ENCODE measurements at places on chromosomes 6 and 20.

DNA sequence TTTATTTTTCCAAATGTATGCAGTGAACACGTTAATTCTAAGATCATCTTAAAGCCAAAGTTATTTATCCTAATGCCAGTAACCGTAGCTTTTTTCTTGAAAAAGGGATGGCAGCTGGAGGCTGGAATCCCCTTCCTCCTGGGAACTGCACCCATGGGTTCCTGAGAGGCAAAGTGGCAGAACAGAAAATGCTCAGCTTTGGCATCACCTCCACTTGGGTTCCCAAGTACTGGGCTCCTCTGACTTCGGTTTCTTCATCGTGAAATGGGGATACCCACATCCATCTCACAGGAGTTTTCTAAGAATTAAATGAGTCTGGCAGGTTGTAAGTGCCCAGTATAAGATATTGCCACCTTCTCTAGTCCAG lies 6.2 kb upstream of the DDX43 start:
- no peak for DNase-seq

DNA sequence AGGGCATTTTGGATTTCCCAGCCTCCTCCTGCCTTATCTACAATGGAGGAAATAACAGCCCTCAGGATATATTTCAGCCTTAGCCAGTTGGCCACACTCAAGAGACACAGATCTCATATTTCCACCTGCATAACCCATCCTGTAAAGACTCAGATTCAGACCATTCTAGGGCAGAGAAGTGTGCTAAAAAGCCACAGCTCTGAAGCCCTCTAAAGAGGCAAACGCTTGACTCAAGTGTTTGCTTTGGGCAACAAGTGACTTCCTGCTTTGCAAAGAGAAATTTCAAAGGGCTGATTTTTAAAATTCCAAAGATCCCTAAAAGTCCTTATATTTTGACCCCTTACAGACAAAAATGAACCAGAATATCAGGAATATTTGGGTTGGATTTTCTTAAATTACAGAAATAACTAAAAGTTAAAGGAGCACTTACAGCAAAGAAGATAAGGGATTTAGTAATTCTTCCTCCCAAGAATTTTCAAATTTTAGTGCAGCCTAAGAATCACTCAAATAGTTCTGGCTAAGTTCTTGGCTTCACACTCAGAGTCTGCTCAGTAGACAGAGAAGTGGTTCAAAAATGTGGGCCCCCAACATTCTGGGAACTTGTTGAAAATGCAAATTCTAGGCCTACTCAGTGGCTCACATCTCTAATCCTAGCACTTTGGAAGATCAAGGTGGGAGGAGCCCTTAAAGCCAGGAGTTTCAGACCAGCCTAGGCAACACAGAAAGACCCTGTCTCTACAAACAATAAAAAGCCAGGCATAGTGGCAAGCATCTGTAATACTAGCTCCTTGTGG lies 18.9 kb upstream of the ADGRF5 start:
- no peak for DNase-seq

DNA sequence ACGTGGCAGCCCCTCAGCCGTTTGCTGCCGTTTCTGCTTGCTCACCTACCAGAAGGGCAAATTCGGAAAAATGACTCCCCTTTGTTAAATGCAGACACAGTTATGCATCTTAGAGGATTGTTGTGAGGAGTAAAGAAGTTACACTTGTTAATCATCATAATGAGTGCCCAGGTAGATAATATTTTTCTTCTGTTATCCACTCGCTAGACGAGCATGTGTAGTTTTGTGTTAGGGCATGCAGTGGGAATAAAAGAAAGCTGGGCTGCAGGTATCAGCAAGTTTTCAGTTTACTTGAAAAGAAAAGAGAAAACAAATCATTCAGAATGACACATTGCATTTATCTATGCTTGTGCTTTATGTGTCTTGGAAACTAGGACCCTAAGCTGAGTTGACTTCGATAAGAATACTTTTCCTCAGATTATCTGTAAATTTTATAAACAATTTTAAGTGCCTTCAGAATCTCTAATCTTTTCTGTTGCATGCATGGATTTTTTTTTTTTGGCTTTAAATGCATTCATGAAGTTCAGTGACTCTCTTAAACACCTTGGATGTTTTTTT lies 365.3 kb downstream of the QKI start:
- DNase-seq, result no peak

- no peak for DNase-seq
Observed at GRCh38 chr6:79525272-79526100, 11.7 kb downstream of the LCA5 start.

DNA sequence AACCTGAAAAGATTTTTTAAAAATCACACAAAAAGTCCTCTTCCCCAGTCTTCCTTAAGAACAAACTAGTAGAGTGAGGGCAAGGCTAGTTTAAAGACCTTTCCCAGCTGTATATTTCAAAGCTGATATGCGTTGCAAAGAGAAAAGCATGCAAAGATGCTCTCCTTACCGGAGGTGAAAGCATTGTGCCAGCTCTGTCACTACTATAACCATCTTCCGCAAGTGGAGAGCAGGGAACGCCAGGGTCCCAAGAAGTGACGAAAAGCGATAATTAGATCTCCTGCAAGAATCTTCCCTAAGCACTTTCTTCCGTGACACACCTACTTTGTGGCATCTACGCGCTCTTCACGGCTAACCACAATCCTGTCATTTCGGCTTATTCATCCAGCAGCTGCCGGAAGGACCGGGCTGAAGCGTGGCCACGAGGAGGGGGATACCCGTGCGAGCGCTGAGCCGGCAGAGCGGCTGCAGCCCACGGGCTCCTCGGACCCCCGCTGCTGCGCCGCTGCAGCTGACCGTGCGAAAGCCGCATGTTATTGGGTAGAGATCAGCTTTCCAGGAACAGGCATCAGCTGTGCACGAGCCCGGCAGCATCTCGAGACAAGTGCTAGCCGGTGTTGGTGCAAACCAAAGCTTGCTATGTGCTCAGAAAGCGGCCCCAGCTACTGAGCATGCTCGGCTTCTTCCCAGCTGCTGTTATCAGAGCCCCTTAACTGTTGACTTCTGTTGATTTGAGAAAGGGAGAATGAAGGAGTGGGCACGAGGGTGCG lies 57.2 kb upstream of the ARHGAP18 start:
- peak; percentile 31 for DNase-seq

- no peak for DNase-seq
Observed at GRCh38 chr20:58665606-58666005, 14.5 kb downstream of the STX16 start.

DNA sequence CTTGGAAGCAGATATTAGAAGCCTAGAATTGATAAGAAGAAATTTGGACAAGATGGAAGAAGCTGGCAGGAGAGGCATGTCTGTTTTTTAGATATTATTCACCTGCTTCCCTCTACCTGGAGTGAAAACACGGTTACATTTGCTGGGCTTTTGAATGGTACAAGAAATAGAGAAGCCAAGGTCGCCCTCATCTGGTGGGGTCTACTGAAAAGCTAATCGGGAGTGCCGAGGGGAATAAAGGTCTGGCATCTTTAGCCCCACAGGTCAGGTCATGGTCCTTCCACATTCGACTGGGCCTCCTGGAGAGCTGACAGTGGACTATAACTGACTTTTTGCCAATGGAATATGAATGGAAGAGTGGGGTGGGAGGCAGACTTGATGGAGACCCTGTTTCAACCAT lies 4.6 kb upstream of the C2 start:
- DNase-seq, result peak; percentile 19

GRCh38 chr6:161169035-161169434 lies 104.8 kb downstream of the AGPAT4 start:
- DNase-seq, result peak; percentile 14

DNA sequence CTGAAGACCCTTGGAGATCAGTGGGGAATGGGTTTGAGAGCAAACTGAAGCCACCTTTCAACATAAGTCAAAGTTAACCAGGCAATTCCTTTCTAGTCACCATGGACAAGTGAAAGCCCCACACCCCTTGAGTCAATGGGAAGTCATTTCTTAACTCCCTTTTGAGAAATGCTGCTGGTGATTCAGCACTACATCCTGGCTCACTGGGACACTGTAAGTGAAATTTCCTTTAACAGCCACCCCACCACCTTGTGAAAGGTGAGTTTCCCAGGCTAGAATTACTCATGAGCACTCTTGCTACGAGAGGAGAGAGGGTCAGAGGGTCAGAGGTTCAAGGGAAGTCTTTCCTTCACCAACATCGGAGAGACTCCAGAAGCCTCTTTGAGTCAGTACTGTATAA lies 93.3 kb upstream of the MARCKS start:
- no peak for DNase-seq

DNA sequence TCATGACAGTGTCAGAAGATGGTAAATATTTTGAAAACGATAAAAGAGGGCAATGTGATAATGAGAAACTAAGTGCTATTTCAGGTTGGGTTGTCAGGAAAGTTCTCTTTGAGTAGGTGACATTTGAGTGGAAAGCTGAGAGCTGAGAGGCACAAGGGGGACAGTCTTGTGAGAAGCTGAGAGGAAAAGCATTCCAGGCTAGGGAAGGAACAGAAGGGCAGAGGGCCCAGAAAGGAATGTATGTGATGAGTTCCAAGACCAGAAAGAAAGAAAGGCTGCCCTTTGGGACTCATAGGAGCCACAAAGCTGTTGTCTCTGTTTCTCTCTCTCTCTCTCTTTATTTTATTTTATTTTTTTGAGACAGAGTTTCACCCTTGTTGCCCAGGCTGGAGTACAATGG lies 7.6 kb upstream of the RNF182 start:
- no peak for DNase-seq

DNA sequence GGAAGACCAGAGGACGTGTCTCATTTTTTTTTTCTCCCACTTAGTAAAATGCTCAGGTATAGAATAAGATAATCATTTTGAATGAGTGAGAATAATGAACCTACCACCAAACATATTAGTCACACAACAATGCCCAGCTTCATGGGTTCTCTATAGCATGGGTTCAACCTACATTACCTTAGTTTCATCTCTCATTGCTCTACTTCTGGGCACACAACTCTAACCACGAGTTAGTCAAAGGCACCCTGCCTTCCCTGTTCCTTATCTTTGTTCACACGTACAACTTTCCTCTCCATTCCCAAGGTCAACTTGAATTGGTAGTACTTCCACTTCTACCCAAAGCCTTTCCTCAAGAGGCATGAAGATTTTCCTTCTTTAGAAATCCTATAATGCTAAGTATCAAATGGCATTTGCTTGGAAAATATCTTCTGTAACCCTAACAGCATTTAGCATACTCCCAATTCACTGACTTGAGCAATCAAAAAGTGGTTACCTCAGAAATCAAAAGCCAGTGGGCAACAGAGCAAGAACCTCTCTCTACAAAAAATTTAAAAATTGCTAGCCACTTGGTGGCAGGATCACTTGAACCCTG lies 20.9 kb downstream of the DEK start:
- DNase-seq, result no peak

- DNase-seq, result no peak
Observed at GRCh38 chr20:57152557-57152956, 113.9 kb downstream of the BMP7 start.

DNA sequence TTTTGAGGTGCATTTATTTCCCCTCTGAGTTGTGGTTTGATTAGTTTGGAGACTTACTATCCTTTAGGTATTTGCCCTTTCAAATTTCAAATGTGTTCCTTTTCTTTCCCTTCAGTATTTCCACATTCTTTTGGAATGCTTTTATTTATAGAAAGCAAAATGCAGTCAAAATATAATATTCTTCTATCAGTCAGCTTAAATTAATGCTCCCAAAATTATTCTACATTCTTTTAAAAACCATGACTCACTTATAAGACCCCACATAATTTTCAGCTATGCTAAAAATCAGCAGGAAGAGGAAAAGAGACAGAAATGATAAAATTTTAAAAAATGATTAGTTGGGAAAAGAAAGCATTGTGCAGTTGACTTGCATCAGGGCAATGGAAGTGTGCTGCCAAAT lies 180.0 kb upstream of the SMLR1 start:
- no peak for DNase-seq

DNA sequence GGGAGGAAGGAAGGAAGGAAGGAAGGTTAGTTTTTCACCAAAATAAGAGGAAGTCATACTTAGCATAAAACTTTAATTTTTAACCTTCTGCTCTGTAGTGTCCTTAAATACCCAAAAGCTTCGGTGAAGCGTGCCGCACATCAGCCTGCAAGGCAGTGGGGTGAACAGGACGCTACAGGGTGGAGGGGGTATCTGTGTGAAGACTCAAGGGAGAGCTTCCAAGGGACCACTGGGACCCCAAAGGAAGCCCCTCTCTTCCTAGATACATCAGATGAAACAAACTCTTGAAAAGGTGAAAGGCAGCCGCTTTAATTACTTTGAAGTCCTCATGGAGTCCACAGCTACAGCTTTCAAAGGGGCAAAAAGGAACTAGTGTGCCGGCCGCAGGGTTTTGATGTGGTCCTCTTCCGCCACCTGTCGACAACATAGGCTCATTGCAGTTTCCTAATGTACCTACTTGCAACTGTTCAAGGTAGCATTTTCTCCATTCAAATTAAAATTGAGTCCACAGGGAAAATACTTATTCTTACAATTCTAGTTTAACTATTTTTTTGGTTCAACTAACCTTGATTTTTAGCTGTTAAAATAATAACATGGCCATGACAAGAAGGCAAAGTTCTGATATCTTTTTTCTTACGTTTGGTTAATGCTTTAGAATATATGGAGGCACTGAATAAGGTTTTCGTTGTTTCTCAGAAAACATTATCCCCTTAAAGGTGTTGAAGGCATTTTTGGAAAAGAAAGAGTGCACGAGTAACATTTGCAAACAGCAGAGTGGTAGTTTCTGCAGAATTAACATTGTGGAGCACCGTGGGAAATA lies 135.0 kb upstream of the RIPOR2 start:
- DNase-seq, result peak; percentile 79

DNA sequence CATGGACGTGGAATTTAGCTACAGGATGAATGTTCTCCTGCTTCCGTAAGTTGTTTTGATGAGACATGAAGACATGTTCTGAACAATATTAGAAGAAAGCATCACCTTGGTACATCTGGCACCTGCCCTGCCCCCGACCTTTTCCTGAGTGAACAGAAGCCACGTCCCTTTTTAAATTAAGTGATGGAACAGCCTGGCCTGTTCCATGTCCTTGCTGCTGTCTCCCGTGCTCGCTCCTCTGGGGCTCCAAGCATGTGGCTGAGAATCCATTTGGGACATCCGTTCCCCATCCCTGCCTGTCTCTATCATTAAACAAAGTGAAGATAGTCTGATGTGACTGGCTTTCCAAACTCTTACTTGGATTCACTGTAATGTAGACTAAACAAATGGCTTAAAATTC lies 36.4 kb downstream of the ERMARD start:
- DNase-seq, result no peak

- DNase-seq, result no peak
Observed at GRCh38 chr20:31781945-31782344, 37.2 kb upstream of the MYLK2 start.

- DNase-seq, result no peak
Observed at GRCh38 chr20:58241766-58242465, 13.5 kb upstream of the ANKRD60 start.

GRCh38 chr6:43454696-43455530 lies 435 bp downstream of the DLK2 start:
- peak; percentile 45 for DNase-seq

- no peak for DNase-seq
Observed at GRCh38 chr6:32406857-32407256, at the start of gene BTNL2. Gene BTNL2, minus strand, starts transcription at chr6:32407181. Its CDS starts 58 bp downstream, at chr6:32407123.

GRCh38 chr6:170290296-170291128 lies at the start of gene DLL1:
Gene DLL1, minus strand, starts transcription at chr6:170291078. Its CDS starts 939 bp downstream, at chr6:170290139.
- peak; percentile 83 for DNase-seq

GRCh38 chr6:89819336-89820130 lies at the start of gene MDN1:
Gene MDN1, minus strand, starts transcription at chr6:89819794. Its CDS starts 187 bp downstream, at chr6:89819607.
- peak; percentile 96 for DNase-seq

Measured in NCI-H345 (cell line).